G401 (cell line): ENCODE measurements at places on chromosomes 12 and 14.

GRCh38 chr14:71478542-71478941 lies 453.7 kb upstream of the RGS6 start:
- DNase-seq, result no peak

GRCh38 chr12:102197789-102198188 lies at the start of gene PMCH:
TSS of gene PMCH (minus strand) at chr12:102197833. CDS start at chr12:102197770, 63 bp downstream.
- no peak for DNase-seq

GRCh38 chr14:81567302-81567701 lies 33.6 kb upstream of the SEL1L start:
- no peak for DNase-seq

- DNase-seq, result no peak
Observed at GRCh38 chr14:70919774-70920173, 12.5 kb downstream of the PCNX1 start.

- no peak for DNase-seq
Observed at GRCh38 chr14:55366271-55366670, 45.4 kb downstream of the ATG14 start.
